NCI-H69 (cell line): ENCODE measurements at places on chromosomes 5 and 9.

GRCh38 chr5:849651-850301 is 1.0 kb downstream of the ZDHHC11 start:
- DNase-seq = no peak

DNA sequence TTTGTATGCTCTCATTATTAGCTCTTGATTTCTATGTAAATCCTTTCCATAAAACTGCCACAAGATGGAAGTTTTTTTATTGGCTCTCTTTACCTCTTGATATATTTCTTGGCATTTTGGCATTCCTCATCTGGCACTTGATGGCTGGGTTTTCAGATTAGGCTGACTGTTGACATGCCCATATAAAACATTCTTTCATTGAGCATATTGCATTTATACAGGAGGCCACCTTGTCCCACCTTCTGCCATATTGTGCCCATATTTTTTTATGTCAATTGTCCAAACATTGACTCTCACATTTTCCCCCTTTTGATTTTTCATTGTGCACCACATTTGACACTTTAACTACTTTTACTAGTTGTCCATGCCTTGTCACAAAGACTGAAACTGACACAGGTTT is 182.9 kb downstream of the MEF2C start:
- DNase-seq = no peak

- DNase-seq = no peak
Measured at GRCh38 chr9:132896906-132897305, 18.2 kb downstream of the SPACA9 start.

DNA sequence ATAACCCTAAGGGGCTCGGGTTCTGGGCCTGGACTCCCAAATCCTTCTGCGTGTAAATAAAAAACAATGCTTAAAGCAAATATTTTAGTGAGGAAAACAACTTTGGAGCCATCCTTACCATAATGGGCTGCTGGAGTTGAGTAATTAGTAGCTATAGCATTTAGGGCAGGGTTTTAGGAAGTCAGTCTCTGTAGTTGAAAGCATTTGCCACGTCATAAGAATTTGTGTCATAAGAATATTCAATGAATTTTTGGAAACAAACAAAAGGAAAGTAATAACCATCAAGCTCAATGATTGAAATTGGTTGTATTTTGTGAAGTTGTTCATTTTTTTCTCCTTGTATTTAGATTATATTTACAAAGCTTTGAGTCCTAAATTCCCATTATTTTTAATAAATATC is 114.8 kb upstream of the ELL2 start:
- DNase-seq = no peak

DNA sequence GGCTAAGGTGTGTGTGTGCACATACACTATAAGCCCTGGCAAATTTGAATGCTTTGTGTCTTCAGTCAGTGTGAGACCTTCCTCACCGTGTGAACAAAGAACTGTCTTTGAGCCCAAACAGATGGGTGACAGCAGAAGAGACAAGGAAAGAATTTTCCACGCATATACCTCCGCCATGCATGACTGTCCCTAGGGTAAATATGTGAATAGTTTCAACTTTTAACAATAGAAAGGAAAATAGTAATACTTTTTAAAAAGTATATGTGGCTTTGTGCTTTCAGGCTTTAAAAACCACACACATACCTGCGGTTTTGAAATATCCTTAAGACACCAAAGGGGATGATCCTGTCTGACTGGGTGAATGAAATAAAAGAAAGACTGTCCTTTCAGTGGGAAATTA is 438.6 kb upstream of the MPDZ start:
- DNase-seq = peak; percentile 30

DNA sequence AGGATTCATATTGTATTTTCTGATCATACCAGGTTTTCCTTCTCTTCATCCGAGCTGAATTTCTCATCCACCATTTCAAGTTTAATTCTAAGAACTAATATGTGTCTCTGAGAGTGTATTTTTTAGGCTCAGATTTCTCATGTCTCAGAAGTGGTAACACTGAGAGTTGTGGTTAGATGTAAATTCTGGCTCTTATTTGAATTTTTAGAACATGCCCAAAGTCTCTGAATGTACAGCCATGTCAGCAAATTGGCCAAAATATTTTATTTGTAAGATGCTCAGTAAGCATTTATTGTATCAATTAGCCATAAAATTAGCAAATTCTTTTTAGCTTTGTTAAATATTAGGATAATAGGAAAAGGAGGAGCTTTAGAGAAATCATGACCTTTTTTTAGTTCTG is 16.6 kb downstream of the SV2C start:
- no peak for DNase-seq

DNA sequence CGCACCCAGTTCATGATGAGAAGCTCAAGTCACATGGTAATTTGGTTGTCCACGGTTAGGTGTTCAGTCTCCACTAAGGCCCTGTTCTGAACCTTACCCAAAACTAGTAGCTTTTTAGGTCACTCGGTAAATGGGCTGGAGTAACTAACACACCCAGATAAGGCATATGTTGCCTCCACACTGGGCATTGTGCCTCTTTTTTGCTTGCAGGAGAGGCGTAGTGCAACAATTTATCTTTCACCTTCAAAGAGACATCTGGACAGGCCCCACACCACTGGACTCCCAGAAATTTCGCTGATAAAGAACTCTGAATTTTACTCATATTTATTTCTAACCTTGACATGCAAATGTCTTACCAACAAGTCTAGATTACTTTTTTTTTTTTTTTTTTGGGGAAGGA is 16.8 kb upstream of the PTGES start:
- no peak for DNase-seq
